GM23338 (cell line): ENCODE measurements at places on chromosomes 12 and 14. TPM values are rescaled to one million over a fixed set of nuclear protein-coding genes. Genes with fewer than 3 reads are reported as not detected.

Gene REM2
- polyA plus RNA-seq: 2.9 and 3.0 TPM in 2 replicates

Gene ARL1
- 54.7 and 55.9 TPM in 2 replicates for polyA plus RNA-seq

Gene SRRM4
- 0.53 and 0.61 TPM in 2 replicates for polyA plus RNA-seq

Gene SLC4A8
- polyA plus RNA-seq: 4.6 and 7.6 TPM in 2 replicates

DNA sequence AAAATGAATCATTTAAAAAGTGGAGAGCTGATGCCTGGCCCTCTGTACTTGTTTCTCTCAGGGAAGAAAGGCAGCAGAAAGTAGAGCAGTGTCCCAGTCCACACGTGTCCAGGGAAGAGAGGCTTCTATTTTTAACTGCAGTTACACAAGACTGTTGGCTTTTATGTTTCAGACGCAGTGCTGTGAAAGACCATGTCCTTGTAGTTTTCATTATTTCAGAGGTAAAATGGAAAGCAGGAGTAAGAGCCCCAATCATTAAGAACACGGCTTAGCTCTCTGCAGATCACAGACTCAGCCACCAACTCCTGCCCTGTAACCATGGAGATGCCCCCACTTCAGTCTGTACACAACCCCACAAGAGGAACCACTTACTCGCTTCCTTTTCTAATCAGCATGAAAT, 336.3 kb downstream of the DAD1 start:
- no peaks in the 10 kb centered on the region for H3K36me3 ChIP-seq
- H3K4me3 ChIP-seq: no peak overlapping the region
- no peaks in the 10 kb centered on the region for H3K4me1 ChIP-seq
- H3K27ac ChIP-seq: no peak overlapping the region

GRCh38 chr12:101809208-101809607, 21.6 kb downstream of the GNPTAB start:
- H3K4me1 ChIP-seq: peaks cover 12% of the 10 kb centered on the region; the same call in 1 of the 2 replicates
- DNase-seq: no peak
- no peak overlapping the region for H3K4me3 ChIP-seq
- no peaks in the 10 kb centered on the region for H3K36me3 ChIP-seq
- no peak overlapping the region for H3K27ac ChIP-seq

- H3K27ac ChIP-seq: no peak overlapping the region
- no peaks in the 10 kb centered on the region for H3K36me3 ChIP-seq
- H3K4me1 ChIP-seq: 0 out of 2 replicates have a peak, but pooled peaks cover 5% of the 10 kb centered on the region
- H3K27me3 ChIP-seq: no peaks in the 10 kb centered on the region
- no peak overlapping the region for H3K4me3 ChIP-seq
Observed at GRCh38 chr12:92573104-92573503, 129.7 kb upstream of the PLEKHG7 start.

GRCh38 chr12:70449753-70450341, 83.8 kb downstream of the KCNMB4 start:
- peaks cover 7% of the 10 kb centered on the region; the same call in 1 of the 2 replicates for H3K36me3 ChIP-seq
- DNase-seq: no peak
- no peaks in the 10 kb centered on the region for H3K4me1 ChIP-seq
- H3K27ac ChIP-seq: no peak overlapping the region

GRCh38 chr12:68037616-68038255, 48.5 kb downstream of the IFNG-AS1 start:
- no peak overlapping the region for H3K27ac ChIP-seq
- H3K4me3 ChIP-seq: no peak overlapping the region
- DNase-seq: no peak
- no peaks in the 10 kb centered on the region for H3K4me1 ChIP-seq

- no peaks in the 10 kb centered on the region for H3K36me3 ChIP-seq
- no peak for DNase-seq
- H3K27me3 ChIP-seq: no peaks in the 10 kb centered on the region
- no peaks in the 10 kb centered on the region for H3K4me1 ChIP-seq
- H3K4me3 ChIP-seq: no peak overlapping the region
Observed at GRCh38 chr12:46100551-46101484, 110.4 kb upstream of the SCAF11 start.
